Activated T-cell treated with anti-CD3 and anti-CD28 coated beads, Interleukin-2, amount 50 U/mL, for 4 hours (primary cell): ENCODE measurements at places on chromosomes 12 and 14. TPM values are rescaled to one million over a fixed set of nuclear protein-coding genes. Genes with fewer than 3 reads are reported as not detected.

The NEUROD4 gene
- total RNA-seq = not detected

The SDSL gene
- total RNA-seq = not detected

The TAS2R42 gene
- not detected for total RNA-seq

The KIF5A gene
- 0.56 TPM for total RNA-seq

The CLMN gene
- 0.71 TPM for total RNA-seq

The AP4S1 gene
- 12.8 TPM for total RNA-seq

The STON2 gene
- total RNA-seq = 0.11 TPM

The TMEM233 gene
- total RNA-seq = not detected

The FLRT2 gene
- total RNA-seq = 0.18 TPM

The ATF1 gene
- total RNA-seq = 55.5 TPM

The OR10G2 gene
- total RNA-seq = not detected

The CD69 gene
- total RNA-seq = 253 TPM

The SLC17A8 gene
- total RNA-seq = not detected

The LALBA gene
- total RNA-seq = not detected

The VWF gene
- 0.33 TPM for total RNA-seq

The TEAD4 gene
- total RNA-seq = 2.7 TPM

The OR4N2 gene
- total RNA-seq = not detected
